ENCODE measurements at places on chromosomes 4 and X.
A peak's percentile ranks its signal among the peaks of the same experiment; 100 is the strongest.

DNA sequence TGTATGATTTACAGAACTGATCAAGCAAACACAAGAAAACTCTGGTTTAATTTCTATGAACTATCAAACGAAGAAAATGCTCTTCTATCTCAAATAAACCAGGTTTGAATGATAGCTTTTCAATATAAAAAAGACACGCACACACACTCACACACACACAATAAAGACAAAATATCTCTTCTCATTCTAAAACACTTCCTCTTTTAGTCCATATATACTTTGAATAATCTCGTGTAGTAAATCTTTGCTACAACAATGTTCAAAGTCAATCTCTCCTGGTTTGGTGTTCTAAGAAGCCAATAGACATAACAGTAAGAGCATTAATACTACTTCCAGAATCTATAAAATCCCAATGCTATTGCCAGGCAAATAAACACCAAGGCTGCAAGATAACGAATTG lies 13.3 kb downstream of the CXCL2 start:
- no peak for DNase-seq

DNA sequence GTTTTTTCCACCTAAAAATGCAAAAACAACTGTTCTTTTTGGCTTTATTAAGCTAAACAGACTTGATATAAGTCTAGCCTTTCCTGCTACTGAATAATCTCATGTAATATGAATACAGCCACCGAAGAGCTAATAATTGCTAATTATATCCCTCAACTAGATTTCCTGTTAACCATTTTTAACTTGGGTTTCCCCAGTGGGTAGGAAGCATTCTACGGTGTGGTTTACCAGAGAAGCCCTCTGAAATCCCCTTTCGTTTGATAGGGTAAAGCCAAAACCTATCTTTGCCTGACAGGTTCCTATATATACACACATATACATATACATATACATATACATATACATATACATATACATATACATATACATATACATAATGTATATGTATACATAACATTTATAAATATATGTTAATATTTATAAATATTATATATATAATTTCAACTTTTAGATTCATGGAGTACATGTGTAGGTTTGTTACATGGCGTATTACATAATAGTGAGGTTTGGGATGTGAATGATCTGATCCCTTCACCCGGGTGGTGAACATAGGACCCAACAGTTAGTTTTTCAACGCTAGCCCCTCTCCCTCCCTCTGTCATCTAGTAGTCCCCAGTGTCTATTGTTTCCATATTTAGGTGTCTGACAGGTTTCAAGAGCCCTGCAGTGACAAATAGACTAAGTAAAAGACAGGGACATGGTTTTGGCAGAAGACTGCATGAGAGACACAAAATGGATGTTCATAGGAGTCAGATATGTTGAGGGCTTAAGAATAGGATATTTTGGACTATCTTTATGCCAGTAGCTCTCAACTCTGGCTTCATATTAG lies 62.4 kb downstream of the ATXN3L start:
- no peak for DNase-seq

DNA sequence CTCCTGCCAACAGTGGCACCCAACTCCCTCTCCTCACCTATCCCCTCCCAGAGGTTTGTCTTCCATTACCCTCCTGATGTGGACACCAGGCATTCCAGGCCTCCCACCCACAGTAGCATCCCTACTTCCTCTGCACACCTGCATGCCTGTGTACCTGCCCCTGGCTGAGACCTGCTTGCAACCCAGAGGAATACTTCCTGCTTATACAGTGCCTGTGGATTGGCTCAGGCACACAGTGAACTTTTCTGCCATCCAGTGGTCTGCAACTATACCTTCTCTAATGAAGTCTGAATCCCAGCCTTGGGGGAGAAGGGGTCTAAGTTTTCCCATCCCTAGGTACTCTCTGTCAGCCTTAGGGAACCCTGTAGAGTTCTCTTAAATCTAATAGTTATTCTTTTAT lies 169.9 kb downstream of the IQCM start:
- DNase-seq: no peak

- DNase-seq: no peak
These were observed 27.3 kb upstream of the ACSL4 start for GRCh38 chrX:109760209-109760921.

GRCh38 chrX:31092476-31092875 lies 20.6 kb upstream of the FTHL17 start:
- DNase-seq: no peak

DNA sequence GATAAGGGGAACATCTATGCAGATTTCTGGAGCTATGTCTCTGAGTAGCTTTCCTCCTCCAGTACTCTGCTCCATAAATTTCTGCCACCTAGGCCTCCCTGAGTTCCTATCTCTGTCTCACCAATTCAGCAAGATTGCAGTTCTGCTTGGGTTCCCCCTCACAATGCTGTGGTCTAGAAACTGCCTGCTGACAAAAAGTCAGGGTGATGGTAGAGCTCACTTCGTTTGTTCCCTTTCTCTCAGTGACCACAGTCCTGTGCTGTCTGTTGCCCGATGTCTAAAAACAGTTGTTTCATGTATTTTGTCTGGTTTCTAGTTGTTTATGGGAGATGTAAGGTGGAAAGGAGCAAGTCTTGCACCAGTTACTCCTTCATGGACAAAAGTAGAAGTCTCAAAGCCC lies 41.1 kb downstream of the AMMECR1 start:
- no peak for DNase-seq

GRCh38 chr4:114659386-114660008 lies 60.9 kb downstream of the UGT8 start:
- DNase-seq: peak; percentile 23

DNA sequence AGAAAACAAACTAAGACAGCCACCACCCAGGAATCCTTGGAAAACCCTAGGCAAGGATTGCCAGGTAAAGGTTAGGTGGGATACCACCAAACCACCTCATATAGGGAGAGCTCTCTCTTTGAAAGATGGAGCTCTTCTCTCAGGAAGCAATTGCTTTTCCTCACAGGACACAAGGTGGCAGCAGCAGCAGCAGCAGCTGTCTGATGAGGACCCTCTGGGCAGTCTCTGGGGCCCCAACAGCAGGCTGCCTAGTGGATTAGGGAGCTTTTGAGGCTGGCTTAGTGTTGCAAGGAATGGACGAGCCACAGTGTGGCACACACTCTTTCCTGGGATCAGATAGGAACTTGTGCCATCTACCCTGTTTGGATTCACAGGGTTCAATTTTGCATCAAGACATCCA lies 41.4 kb upstream of the CHRDL1 start:
- DNase-seq: no peak

DNA sequence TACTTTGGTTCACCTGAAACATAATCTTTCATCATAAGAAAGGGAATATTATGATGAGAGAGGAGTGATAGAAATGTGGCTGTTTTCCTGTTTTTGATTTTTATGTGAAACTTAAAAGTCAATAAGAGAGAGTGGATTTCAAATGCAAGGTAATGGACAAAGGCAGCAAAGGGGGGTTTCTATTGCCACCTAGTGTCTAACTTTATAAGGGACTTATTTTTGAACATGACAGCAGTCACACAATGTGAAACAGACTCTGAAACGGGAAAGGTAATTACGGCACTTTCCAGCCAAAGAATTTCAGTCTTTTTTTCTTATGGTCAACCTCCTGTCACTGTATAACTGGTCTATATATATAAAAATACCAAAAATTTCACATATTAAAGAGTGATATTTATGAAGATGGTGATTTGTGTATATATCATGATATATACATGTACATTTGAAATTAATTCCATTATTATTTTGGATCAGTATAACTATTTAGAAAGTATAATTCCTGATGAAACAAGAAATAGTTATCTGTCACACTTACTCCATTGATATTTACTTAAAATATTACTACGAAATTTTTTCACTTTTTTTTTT lies 127.1 kb downstream of the FBXO8 start:
- peak; percentile 8 for DNase-seq

DNA sequence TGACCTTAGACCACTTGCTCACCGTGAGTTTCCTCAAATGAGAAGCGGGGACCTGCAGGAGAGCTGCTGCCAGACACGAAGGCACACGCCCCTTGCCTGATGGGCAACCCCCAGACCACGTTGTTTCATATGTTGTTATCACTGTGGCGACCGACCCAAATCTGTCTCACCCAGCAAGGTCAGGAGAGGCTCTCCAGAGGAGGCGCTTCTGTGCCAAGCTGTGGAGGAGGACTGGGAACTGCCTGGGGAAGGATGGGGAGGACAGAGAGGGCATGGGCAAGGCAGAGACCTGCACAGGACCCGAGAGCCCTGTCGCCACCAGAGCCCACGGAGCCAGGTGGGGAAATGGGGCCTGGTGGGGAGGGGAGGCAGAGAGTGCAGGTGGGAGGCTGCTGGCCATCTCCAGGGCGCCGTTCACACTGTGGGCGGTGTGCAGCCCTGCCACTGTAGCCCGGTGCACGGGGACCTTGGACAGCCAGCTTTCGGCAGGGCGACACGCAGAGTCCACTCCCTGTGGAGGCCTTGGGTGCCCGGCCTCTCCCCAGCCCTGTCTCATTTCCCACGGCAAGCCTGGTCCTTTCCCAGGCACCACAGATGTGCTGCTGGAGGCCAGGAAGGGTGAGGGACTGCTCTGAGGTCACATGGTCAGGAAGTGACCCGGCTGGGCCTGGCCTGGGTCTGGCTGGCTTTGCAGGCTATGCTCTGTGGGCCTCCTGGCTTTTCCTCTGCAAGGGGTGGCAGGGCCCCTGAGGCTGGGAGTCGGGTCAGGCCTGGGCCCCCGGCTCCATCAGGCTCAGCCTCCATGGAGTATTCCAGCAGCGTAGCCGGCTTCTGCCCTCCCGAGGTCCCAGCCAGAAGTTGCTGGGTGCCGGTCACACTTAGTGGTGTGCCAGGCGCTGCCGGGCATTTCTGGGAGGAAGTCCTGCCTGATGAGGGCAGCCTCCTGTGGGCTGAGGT lies 3.2 kb downstream of the HTRA3 start:
- DNase-seq: no peak

DNA sequence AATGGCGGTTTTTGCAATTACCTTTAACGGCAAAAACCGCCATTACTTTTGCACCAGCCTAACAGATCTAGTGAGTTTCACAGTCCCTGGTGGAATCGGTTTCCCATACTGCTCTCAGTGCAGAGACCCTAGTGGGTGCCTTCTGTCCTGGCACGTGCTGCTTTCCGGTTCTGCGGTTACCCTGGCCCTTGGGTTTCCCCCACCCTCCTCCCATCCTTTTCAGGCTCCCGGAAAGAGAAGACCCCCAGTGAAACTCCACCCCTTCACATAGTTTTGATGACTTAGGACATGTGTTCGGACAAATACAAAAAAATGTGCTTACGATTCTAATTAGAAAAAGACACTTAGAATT lies 36.9 kb downstream of the NLGN3 start:
- DNase-seq: no peak

GRCh38 chrX:29237972-29238371 lies 650.7 kb downstream of the IL1RAPL1 start:
- no peak for DNase-seq

GRCh38 chr4:122005064-122005755 lies 53.4 kb upstream of the TRPC3 start:
- DNase-seq: peak; percentile 67

DNA sequence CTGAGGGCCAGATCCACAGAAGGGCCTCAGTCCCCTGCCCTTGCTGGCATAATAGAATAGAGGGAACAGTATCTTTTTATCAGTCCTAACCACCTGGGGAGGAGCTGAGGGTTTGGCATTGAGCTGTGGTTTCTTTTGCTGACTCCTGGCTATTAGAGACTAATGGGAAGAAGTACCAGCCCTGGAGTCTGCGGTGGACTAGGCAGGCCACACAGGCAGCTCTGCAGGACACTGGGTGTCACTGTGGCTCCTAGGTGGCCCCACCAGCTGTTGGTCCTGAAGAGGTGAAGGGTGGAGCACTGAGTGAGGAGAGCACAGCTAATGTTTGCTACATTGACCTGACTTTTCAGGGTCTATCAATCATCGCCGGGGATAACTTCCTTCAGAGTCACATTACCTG lies 52.8 kb upstream of the GPC4 start:
- no peak for DNase-seq

- no peak for DNase-seq
These were observed 182.0 kb downstream of the RASL11B start for GRCh38 chr4:53043891-53044650.

- DNase-seq: no peak
These were observed 129.7 kb downstream of the FRAS1 start for GRCh38 chr4:78186597-78187543.

DNA sequence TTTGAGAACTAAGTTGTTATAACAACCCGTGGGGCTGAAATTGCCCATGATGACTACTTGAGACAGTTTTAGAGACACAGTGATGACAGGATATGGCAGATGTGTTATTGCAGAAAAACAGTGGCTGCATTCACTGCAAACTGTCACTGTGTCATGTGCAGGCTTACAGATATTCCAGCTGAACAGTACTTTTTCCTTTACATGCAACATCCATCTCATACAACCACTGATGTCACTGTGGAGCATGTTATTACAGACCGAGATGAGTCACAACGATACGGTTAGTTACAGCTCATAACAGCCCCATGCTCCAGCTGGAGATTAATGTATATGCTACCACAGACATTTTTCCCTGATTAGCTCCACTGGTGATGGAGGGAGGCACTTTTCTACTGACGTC lies 207.4 kb downstream of the TMA16 start:
- peak; percentile 58 for DNase-seq

- DNase-seq: no peak
These were observed 201.1 kb downstream of the OPHN1 start for GRCh38 chrX:68232206-68232605.

DNA sequence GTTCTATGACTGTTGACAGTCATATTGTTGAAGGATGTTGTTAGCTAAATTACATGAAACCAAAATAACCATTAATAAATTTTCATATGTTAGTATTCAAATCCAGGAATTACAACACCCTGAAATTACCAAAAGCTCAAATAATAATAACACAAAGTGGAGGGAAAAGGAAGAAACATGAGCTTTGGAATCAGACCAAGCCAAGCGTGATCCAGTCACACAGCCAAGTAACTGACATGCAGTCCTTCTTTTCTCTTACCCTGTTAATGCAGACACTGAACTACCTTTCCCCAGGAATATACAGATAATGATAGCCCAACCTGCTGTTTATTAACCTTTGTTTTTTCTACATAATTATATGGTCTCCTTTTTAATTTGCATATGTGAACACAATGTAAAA lies 130.2 kb downstream of the HS3ST1 start:
- no peak for DNase-seq

DNA sequence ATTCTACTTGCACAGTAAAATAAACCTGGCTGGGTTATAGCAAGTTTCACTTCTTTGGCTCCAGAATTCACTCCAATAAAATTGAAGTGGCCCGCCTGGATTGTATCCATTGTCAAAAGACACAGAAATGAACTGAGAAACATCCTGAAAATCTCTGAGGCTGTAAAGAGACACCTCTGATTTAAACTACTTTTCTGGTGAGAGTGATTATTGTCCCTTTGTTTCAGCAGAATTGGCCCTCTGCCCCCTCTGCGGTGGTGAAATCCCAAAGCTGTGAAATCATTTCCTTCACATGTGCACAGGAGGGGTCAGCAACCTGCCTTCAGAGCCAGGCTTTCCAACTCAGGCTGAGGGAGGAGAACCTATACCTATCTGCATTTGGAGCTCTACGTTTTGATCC lies 23.0 kb downstream of the GAB3 start:
- DNase-seq: no peak

GRCh38 chr4:144851948-144852347 lies 206.0 kb downstream of the HHIP start:
- no peak for DNase-seq

Data from fibroblast of skin of left biceps (primary cell).